ENCODE measurements at places on chromosomes 16 and 17. TPM values are rescaled to one million over a fixed set of nuclear protein-coding genes. Genes with fewer than 3 reads are reported as not detected.

The ALOX15B gene
- 0.73 TPM for total RNA-seq

DNA sequence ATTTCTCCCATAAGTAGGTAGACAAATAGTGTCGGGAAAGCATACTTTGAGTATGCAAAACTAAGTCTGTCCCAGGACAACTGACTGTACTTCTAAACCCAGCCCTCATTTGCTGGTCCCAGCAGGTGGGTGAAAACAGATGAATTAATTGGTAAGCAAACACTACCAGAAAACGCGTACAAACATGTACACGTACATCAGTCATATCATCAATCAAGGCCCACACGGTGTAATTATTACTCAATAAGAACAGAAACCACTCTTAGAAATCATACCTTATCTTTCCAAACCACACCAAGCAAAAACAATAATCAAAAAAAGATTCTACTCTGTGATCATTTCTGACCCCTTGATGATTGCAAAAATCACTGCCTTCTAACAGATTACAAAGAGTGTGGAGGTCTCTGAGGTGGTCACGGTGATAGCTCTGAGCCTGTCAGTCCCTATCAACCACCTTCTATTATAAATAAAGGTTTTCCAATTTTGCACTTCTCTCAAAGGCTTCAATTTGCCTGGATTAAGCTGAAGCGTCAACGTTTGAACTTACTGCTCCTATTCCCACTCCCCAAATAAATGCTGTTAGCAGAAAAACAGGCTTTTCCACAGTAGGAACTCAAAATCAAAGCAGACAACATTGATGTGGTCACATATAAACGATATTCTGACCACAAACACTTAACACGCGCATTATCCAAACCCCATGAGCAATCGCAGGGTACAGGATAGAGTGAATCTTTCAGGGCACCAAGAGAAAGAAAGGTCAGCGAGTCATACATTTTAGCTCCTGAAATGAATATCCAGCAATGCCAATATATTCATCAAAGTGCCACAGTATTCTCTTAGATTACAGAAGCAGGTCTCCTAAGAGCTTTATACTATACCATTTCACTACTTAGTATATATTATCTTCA, 211.9 kb downstream of the STX8 start:
- no peak for DNase-seq

DNA sequence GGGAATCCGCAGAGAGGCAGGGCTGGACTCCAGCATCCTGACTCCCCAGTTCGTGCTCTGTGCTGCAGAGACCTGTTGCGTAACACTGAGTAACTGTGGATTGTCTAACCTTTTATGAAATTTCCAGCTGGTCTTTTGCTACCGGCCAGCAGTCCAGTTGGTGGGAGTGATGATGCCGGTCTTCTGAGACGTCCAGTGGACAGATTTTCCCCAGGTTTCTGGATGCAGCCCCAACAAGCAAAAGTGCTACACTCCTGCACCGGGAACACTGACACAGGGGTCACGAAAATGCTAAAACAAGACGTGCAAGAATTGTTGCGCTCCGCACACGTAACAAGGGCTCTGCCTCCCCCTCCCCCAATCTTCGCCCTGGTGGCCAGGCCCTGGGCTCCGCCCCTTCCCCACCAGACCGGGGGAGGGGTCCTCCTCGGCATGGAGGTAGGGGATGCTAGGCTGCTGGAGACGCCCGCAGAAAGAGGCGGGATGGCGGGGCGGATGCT, 701 bp upstream of the MRC2 start:
- DNase-seq: peak; percentile 84

GRCh38 chr16:76670125-76670857, 393.1 kb downstream of the CNTNAP4 start:
- no peak for DNase-seq

DNA sequence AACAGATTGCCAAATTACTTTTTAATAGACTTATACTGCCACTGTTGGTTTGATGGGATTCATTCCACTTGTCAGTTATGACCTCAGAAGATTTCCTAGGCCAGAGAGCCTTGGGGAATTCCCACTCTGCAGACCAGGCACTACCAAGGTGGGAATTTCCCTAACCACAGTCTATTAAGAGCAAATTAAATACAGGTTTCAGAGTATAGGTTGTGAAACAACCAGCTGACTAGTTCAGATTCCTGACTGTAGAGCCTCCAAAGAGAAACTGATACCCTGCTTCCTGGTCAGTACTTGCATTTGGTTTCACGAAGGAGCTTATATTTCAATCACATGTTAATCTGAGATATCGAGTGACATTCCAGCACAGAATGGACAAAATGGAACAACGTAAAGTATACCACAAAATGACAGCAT, 186.5 kb downstream of the STX8 start:
- DNase-seq: no peak

DNA sequence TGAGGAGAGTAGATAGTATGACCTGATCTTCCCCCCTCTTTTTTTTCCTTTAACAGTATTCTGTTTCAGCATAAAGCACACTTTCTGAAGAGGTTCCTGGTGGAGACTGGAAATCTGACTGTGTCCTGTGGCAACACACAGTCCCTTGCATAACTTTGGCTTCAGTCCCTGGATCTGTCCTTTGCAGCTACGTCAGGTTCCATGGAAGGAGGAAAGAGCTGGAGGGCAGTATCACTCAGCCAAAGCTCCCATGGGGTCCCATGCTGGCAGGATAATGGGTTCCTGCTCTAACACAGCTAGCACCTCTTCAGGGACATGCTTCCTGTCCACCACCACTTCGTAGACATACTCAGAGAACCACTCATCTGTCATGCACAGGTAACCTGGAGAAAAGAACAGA, 13.3 kb upstream of the SLC6A4 start:
- no peak for DNase-seq

DNA sequence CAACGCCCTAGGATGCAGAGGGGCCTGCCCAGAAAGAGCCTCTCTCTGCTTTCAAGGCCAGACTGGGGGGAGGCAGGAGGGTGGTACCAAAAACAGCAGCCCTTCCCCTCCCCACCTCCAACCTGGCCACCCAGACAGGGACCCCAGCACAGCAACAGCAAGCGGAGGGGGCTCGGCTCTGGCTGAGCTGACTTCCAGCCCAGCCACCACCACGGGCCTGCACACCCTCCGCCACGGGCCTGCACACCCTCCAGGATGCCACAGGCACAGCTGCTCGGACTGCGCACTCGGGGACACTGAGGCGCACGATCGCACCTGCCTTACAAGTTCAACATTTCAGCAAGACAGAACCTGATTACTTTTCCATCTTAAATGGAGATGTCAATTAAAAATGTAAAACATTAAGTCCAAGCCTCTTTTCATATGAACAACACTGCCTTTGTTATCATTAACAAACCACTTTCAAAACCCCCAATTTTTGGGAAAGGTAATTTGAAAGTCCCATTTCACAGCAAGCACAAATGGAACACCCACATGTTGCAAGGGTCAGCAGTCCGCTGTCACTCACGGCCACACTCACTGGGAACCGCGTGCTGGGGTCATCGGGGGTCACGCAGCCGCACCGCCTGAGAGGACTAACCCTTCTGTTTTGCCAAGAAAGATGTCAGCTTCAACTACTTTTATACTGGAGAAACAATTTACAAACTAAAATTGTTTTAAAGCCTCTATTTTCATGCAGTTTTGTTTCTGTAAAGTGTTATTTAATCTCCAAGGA, 76.4 kb downstream of the ANKRD11 start:
- DNase-seq: no peak

- no peak for DNase-seq
Observed at GRCh38 chr17:57375040-57375769, 118.9 kb downstream of the MSI2 start.

Data from WTC11 (cell line).